ENCODE measurements at places on chromosomes 12 and 14. TPM values are rescaled to one million over a fixed set of nuclear protein-coding genes. Genes with fewer than 3 reads are reported as not detected.

Gene TECPR2
- polyA plus RNA-seq = 11.0 TPM

- DNase-seq = peak; percentile 67
These were observed 249.5 kb downstream of the PHLDA1 start for GRCh38 chr12:75782069-75782581.

- DNase-seq = no peak
These were observed 189.7 kb downstream of the TTC7B start for GRCh38 chr14:90626550-90626949.

Gene SLC17A8
- polyA plus RNA-seq = 0.20 TPM

DNA sequence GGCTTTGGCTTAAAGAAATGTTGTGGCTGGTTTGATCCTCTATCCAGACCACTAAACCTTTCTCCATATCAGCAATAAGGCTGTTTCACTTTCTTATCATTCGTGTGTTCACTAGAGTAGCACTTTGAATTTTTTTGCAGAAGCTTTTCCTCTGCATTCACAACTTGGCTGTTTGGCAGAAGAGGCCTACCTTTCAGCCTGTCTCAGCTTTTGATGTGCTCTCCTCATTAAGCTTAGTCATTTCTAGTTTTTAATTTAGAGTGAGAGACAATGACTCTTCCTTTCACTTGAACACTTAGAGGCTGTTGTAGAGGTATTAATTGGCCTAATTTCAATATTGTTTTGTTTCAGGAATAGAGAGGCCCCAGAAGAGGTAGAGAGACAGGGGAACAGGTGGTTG is 13.8 kb downstream of the KCNMB4 start:
- DNase-seq = no peak

Gene HELB
- polyA plus RNA-seq = 2.0 TPM

- no peak for DNase-seq
These were observed 49.2 kb upstream of the CNOT2 start for GRCh38 chr12:70194076-70194475.

Gene ALX1
- 0.20 TPM for polyA plus RNA-seq

DNA sequence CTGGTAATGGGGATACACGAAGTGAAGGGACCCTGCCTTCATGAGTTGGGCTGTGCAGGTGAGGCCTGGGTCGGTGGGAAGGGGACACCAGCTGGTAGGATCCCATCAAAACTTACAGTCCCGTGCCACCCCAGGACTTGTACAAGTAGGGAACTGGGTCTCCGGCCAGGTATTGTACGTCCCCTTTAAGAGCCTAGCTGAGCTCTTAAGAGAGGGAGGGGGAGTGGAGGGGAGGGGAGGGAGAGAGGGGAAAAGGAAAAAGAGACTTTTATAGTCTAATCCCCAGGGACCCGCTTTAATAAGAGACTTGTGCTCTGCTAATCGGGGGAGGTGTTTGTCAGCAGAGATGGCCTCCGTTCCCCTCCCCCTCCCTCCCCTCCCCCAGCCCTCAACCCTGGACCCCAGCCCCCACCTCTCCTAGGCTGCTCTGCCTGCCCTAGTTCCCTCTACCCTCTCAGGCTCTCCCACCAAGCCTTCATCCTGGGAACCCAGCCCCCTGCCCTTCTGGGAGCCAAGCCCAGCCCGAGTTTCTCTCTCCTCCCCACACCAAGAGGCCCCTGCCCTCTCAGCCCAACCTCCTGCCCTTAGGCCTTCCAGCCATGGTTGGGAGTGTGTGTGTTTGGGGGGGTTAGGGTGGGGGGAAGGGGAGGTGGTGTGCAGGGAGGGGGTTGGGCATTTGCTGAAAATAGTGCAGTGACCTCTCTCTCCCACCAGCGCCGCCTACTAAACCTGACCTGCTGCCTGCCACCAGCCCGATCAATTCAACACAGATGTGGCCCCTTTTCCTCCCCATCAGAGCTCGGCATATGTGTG is 2.6 kb downstream of the GDF11 start:
- DNase-seq = no peak

DNA sequence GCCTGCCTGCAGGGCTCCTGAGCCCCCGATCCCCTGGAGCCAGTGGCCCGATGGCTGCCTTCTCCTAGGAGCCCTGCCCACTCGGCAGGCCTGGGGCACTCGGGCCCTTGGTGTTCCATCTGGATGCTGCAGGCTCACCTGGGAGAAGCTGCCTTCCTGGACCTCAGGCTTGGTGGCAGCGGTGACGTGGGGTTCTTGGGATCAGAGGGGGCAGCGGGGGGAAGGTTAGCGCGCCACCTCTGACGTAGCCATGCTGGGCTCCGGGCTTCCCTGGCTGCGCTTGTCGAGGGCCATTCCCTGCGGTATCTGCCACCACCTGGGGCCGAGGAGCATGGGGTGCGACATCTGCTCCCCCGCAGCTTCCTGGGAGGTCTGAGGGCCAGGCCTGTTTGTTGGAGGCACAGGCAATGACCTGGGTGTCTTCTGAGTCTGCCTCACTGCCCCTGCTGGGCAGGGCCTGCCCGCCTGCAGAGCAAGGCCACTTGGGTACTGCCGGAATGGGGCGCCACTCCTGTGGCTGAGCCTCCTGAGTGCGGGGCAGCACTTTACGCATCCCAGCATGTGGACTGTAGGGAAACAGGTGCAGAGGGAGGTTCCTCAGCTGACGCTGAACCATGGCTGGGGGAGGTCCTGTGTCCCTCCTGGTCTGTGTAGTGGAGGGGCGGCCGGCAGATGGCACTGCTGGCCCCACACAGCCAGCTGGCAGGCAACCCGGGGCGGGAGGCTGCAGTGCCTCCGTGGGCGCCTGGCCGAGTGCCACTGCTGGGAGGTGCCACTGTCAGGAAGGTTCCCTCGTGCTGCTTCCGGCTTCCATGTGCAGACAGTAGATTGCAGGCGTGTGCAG is 20.3 kb downstream of the MTA1 start:
- no peak for DNase-seq

DNA sequence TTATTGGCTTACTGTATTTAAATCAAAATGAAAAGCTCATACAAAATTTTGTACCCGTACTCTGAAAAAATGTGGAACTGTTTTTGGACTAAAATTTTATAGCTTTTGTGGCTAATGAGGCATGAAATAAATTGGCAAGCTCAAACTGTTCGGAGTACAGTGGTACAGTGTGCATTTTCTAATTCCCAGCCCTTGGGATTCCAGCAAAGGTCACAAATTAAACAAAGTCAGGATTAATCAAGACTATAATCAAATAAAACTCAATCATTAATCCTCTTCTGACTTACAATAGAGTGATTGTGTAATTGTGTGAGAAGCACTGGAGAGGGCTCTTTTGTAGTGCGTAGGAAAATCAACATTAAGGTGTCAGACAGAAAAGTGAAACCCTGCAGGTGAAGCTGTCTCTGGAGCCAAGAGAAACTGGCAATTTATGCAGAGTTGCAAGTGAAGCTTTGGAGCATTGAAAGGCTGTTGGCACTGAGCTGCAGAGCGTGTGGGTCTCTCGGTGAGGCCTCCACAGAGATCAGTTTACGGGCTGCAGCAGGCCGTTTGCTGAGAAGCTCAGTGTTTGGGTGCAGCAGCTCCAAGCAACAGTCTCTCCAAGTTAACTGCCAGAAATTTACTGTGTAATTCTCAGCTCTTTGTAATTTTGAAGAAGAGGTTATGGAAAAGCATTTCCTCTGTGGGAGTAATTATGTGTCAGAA is 275.9 kb downstream of the FBXL14 start:
- DNase-seq = peak; percentile 58

Measured in muscle of back (tissue), 13 donors.